ENCODE measurements at places on chromosomes 16 and 17. TPM values are rescaled to one million over a fixed set of nuclear protein-coding genes. Genes with fewer than 3 reads are reported as not detected.

Gene TBC1D3
- polyA plus RNA-seq, result not detected

DNA sequence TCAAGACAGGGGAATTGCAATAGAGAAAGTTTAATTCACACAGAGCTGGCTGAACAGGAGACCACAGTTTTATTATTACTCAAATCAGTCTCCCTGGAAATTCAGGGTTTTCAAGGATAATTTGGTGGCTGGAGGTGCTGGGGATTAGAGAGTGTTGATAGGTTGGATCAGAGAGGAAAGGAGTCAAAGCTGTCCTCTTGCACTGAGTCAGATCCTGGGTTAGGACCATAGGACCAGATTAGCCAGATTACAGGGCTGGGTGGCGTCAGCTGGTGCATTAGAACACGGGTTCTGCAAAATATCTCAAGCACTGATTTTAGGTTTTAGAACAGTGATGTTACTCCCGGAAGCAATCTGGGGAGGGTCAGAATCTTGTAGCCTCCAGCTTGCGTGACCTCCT lies 1.8 kb upstream of the NSMCE1 start:
- peak overlapping the region; percentile 99 for H3K27ac ChIP-seq
- no peak for DNase-seq
- no peak overlapping the region for H3K4me3 ChIP-seq
- peaks cover 7% of the 10 kb centered on the region for H3K27me3 ChIP-seq

DNA sequence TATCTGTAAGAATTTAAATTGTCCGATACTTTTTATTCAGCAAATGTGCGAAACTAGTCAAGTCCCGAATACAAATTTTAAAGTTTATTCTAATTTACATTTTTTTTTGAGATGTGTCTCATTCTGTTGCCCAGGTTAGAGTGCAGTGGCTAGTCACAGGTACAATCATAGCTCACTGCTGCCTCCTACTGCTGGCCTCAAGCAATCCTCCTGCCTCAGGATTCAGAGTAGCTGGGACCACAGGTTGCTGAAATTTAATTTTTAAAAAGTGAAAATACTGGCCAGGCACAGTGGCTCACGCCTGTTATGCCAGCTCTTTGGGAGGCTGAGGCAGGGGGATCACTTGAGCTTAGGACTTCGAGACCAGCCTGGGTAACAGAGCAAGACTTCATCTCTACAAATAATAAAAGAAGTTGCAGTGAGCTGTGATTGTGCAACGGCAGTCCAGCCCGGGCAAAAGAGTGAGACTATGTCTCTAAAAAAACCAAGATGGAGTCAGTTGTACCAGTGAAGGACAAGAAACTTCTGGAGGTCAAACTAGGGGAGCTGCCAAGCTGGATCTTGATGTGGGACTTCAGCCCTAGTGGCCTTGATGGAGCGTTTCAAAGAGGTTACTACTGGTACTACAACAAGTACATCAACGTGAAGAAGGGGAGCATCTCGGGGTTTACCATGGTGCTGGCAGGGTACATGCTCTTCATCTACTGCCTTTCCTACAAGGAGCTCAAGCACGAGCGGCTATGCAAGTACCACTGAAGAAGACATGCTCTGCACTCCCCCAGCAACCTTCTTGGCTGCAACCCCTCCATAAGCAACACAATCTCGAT lies 5.6 kb downstream of the POLG2 start:
- peak overlapping the region; percentile 44 for H3K27ac ChIP-seq
- H3K36me3 ChIP-seq, result peaks cover 11% of the 10 kb centered on the region
- DNase-seq, result peak; percentile 38
- no peaks in the 10 kb centered on the region for H3K27me3 ChIP-seq

Gene CCDC102A
- 26.4 TPM for polyA plus RNA-seq

Gene KRT9
- not detected for polyA plus RNA-seq

DNA sequence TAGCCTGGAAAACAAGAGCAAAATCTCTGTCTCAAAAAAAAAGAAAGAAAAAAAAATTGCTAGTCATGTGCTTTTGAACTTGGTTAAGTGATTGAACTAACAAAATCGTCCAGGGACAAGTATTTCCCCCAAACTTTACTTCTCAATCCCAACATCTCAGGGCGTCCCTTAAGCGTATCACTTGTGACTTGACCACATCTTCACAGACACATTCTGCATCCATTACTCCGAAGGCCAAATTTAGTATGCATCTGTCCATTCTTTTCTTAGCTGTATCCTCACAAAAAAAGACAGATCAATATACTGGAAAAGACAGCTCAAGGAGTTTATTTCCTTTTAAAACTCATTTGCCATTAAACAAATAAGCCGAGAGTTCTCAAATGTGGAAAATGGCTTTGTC lies 5.9 kb upstream of the JPT1 start:
- no peaks in the 10 kb centered on the region for H3K27me3 ChIP-seq
- H3K4me3 ChIP-seq, result no peak overlapping the region
- H3K27ac ChIP-seq, result no peak overlapping the region
- no peaks in the 10 kb centered on the region for H3K36me3 ChIP-seq
- DNase-seq, result no peak

Gene CDH5
- polyA plus RNA-seq, result not detected

Gene SGCA
- not detected for polyA plus RNA-seq

Gene CCL17
- not detected for polyA plus RNA-seq

Gene PRAC1
- not detected for polyA plus RNA-seq

Gene KCNJ18
- polyA plus RNA-seq, result not detected

Gene PDE6G
- polyA plus RNA-seq, result 98.8 TPM

DNA sequence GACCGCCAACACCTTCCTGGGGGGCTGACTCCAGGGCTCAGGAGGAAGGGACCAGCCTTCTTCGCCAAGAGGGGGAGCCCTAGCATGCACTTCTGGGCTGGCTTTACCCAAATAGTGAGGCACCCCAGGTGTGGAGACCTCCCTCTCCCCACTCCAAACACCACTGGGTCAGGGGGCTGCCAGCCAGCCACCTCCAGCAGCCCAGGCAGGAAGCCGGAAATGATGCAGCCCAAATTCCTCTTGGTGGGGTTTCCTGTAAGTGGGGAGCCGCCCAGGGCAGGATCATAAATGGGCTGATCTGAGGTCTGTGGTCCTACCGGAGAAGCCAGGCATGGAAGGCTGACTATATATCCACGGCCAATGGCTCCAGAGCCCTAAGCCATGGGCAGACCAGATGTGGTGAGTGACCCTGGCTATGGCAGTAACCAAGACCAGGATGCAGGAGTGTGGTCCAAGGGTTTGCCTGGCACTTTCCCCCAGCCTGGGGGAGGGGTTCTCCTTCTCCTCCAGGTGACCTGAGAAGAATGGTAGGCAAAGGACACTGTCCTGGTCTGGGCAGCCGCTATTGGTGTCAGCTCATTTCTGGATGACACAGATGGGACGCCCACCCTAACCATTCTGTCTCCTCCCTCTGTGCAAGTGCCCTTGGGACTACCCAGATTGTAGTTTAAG lies 4.2 kb downstream of the GIT1 start:
- H3K4me1 ChIP-seq, result peaks cover 50% of the 10 kb centered on the region
- no peak for DNase-seq

DNA sequence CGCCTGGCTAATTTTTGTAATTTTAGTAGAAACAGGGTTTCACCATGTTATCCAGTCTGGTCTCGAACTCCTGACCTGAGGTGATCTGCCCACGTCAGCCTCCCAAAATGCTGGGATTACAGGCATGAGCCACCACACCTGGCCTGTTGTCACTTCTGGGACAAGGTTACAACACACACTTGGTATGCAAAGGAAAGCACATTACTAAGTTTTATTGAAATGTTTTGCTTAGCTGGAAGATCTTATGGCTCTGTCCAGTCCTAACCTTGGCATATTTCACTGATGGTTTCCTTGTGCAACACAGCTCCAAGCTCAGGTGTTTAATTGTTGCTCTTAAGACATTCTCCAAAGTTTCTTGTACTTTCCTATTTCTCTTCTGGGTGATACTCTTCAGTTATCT lies 94.2 kb downstream of the CNTNAP4 start:
- H3K4me3 ChIP-seq, result no peak overlapping the region
- no peaks in the 10 kb centered on the region for H3K4me1 ChIP-seq
- H3K36me3 ChIP-seq, result no peaks in the 10 kb centered on the region
- H3K27ac ChIP-seq, result no peak overlapping the region
- DNase-seq, result no peak

Gene CASKIN2
- not detected for polyA plus RNA-seq

DNA sequence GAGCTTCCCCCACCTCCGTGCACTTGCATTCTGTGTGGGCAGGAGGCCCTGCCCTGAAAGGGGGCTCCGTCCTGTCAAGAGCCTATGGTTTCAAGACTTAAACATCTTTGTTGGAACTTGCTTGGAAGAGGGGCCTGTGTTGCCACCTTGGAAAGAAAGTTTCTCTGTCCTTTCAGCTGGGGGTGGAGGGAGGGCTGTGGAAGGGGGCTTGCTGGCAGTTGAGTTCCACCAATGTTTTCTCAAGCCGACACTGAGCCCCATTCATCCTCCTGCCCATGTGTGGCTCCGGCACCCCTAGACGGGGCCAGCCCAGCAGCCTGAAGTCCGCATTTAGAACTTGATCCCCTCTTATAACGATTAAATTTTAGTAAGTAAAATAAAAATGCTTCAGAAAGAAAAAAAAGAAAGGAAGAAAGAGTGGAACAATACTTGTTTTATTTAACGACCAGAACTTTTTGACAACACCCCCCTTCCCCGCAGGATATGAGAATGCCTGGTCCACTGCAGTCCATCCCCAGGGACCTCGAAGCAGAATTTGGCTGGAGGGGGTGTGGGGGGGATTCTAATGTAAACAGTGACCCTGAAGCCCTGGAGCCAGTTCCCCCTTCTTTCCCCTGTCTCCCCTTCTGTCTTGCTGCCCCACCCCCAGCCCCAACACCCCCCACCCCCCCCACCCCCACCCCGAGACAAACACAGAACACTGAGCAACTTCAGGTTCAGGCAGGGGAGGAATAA lies 26.9 kb upstream of the CLEC18A start:
- DNase-seq, result no peak
- no peak overlapping the region for H3K27ac ChIP-seq
- H3K27me3 ChIP-seq, result no peaks in the 10 kb centered on the region
- H3K36me3 ChIP-seq, result peaks cover 19% of the 10 kb centered on the region

- peaks cover 24% of the 10 kb centered on the region for H3K4me1 ChIP-seq
- no peak for DNase-seq
- H3K36me3 ChIP-seq, result peaks cover 6% of the 10 kb centered on the region
- peak overlapping the region; percentile 10 for H3K27ac ChIP-seq
- H3K4me3 ChIP-seq, result peak overlapping the region; percentile 79
These were observed 2.7 kb downstream of the WDR45B start for GRCh38 chr17:82645516-82645915.
